ENCODE measurements at places on chromosomes 16 and 17. TPM values are rescaled to one million over a fixed set of nuclear protein-coding genes. Genes with fewer than 3 reads are reported as not detected.

The HOXB4 gene
- total RNA-seq: 0.32 TPM

- no peaks in the 10 kb centered on the region for H3K4me1 ChIP-seq
- H3K27ac ChIP-seq: no peak overlapping the region
- DNase-seq: no peak
- H3K27me3 ChIP-seq: no peaks in the 10 kb centered on the region
- H3K4me3 ChIP-seq: no peak overlapping the region
Measured at GRCh38 chr17:49146620-49147306, 14.2 kb downstream of the B4GALNT2 start.

DNA sequence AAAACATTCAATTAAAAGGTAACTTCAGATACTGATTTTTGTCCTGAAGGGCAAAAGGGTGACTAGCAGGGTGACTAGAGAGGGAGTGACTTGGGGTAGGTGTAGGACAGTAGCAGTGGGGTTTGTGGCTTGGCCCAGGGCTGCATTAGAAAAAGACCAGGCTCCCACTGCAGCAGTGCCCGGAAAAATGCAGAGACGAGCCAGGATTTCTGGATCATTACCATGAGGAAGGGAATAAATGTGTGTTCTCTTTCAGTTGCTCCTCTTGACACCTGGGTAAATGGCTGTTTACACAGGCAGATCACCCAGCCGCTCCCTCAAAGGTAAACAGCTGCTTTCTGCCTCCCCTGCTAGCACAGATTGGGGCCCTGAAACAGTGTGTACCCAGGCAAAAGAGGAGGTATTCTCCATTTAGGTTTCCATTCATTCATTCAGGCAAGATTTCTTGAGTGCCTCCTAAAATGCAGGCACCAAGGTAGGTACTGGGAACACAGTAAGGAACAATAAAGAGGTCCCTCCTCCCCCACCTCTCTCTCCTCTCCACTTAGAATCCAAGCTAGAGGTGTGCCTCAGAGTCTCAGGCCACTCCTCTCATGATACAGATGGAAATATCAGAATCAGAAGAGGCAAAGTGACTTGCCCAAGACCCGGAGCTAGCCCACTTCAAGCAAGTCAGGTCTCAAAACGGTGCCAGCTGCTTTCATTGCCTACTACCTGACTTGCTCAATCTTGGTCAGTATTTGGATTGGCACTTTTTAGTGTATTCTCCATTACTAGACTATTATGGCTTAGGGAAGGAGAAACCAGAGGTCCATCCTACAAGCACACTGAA lies 15.2 kb upstream of the TOX3 start:
- H3K4me3 ChIP-seq: no peak overlapping the region
- peaks cover 32% of the 10 kb centered on the region for H3K27me3 ChIP-seq
- H3K27ac ChIP-seq: no peak overlapping the region
- no peaks in the 10 kb centered on the region for H3K36me3 ChIP-seq

GRCh38 chr17:40646791-40647623 lies 611 bp downstream of the SMARCE1 start:
- H3K36me3 ChIP-seq: no peaks in the 10 kb centered on the region
- H3K27me3 ChIP-seq: no peaks in the 10 kb centered on the region
- peak overlapping the region; percentile 98 for H3K27ac ChIP-seq

GRCh38 chr17:4800462-4801196 lies 1.5 kb downstream of the C17orf114 start:
- H3K27ac ChIP-seq: no peak overlapping the region
- peaks cover 10% of the 10 kb centered on the region for H3K4me1 ChIP-seq
- H3K4me3 ChIP-seq: no peak overlapping the region
- H3K36me3 ChIP-seq: peaks cover 25% of the 10 kb centered on the region
- DNase-seq: no peak

- H3K36me3 ChIP-seq: no peaks in the 10 kb centered on the region
- H3K4me3 ChIP-seq: no peak overlapping the region
- no peaks in the 10 kb centered on the region for H3K4me1 ChIP-seq
- H3K27me3 ChIP-seq: peaks cover 32% of the 10 kb centered on the region
- DNase-seq: no peak
Measured at GRCh38 chr17:40699371-40699770, 4.2 kb downstream of the KRT24 start.

GRCh38 chr16:74591876-74592650 lies 14.9 kb downstream of the GLG1 start:
- no peak overlapping the region for H3K27ac ChIP-seq
- no peak overlapping the region for H3K4me3 ChIP-seq
- peaks cover 26% of the 10 kb centered on the region for H3K4me1 ChIP-seq
- no peak for DNase-seq

DNA sequence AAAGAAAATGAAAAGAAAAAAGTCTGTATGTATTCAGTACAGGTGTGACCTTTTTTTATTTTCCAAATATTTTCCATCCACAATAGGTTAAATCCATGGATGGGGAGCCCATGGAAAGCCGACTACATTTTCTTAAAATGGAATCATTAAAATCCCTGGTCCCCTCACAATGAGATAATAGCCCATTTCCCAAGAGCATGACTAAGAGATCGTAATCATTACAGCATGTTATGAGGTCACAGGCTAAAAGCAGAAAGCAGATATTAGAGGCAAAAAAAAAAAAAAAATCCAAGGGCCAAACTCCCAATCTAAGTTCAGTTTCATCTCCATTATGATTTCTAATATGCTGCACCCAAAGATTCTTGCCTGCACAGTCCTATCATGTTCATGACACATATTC lies 44.7 kb downstream of the CYTH1 start:
- no peak overlapping the region for H3K4me3 ChIP-seq
- no peaks in the 10 kb centered on the region for H3K36me3 ChIP-seq
- no peak for DNase-seq
- peaks cover 92% of the 10 kb centered on the region for H3K4me1 ChIP-seq
- H3K27me3 ChIP-seq: no peaks in the 10 kb centered on the region
